ENCODE measurements at places on chromosomes 2 and 18.

DNA sequence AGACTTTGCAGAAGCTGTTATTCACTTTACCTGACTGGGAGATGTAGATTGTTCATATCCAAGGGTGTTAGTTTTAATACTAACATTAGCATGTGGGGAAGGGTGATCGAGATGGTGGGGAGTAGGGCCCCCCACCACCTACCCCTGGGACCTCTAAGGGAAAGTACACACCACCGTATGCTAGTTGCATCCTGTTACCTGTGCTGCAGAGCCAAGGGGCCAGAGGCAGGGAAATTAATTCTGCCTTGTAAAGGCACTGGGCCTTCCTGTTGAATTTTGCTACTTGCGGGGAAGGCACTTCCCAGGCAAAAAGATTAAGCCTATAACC, 9.0 kb downstream of the STEAP3 start:
- DNase-seq = no peak

GRCh38 chr2:12300019-12300602, 416.6 kb upstream of the TRIB2 start:
- DNase-seq = no peak

DNA sequence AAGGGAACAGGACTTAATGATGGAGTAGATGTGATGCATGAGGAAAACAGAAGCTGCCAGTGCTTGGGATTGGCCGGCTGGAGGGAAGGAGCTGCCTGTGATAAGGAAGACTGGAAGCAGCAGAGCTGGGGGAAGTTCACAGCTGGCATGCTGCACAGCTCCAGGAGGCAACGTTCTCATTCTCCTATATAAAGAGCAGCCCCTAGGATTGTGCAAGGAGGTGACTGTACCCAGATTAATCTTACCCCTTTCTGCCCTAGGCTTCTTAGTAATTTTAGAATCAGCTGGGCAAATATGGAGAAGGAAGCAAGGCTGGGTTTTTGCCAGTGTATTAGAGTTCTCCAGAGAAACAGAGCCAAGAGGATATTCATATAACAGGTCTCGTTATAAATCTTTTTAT, 155.8 kb downstream of the ALPK2 start:
- DNase-seq = no peak

DNA sequence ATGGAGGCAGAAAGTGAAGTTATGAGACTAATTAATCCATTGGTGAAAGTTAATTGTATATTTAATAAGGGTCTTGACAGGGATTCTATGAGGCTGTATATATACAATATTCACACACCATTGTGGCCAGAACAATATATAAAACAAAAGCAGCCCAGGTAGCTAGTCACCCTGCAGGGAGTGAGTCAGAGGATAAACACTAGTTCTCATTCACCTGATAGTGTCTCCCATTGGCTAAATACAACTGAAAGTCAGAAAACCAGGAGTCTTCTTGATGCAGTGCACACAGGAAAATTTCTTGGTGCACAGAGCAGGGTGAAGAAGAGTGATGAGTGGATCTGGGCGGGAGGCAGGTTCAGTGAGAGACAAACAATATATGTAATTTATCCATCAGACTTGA, 465.2 kb downstream of the ERBB4 start:
- DNase-seq = no peak

- no peak for DNase-seq
These were observed 228.7 kb downstream of the ARHGAP15 start for GRCh38 chr2:143357966-143358365.

- no peak for DNase-seq
These were observed 45.7 kb upstream of the ACAA2 start for GRCh38 chr18:49859021-49859359.

DNA sequence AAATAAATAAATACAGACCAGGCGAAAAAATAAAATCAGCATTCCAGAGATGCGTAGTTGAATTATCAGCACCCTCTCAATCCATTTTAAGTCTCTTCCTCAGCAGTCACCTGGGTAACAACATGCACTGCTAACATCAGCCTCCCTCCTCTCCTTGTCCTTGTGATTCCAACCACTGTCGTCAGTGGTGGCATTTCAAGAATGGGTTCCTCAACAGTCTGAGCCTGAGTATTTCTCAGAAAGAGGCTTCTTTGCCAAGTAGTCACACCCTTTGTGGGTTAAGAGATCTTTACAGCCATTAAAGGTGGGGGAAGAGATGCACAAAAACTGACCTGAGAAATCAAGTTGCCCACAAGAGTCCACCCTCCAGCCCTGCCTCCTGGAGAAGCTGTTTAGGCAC, 39.0 kb downstream of the NOL10 start:
- no peak for DNase-seq

DNA sequence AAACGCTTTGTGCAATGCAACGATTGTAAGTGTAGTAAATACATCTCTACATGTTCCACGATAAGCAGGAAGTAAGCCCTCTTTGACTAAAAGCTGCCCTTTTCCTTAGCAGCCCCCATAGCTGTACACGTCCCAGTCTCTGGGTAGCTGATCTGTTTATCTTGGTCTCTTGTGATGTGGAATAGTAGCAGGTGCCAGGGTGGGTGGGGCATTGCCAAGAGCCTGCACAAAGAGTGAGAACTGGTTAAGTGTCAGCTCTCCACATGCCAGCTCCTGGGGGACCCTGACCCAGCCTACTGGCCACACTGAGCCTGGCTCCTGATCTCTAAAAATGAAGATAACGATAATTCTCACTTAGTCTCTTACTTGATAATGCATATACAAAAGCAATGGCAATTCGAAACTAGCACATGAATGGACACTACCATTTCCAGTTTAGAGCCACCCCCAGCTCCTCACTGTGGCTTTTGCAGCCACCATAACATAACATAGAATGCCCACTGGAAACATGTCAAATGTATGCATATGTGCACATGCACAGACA, 92.3 kb downstream of the MYT1L start:
- DNase-seq = no peak

DNA sequence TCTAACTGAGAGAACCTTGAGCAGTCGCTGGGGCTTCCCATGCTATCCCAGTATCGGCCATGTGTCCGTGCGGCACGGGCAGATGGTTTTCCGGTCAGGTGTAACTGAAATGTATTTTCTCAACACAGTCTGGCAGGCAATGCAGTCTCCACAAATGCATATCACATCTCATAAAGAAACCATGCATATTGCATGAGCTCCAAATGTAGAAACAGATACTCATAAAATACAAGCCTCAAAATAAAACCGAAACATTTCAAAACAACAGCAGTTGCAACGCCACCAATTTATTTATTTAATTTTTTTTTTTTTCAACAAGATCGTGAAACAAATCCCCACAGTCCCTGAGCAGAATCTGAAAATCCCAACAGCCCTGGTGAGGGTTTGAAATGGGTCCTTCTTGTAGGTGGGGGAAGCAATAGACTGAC, 299.4 kb downstream of the LPIN1 start:
- no peak for DNase-seq

DNA sequence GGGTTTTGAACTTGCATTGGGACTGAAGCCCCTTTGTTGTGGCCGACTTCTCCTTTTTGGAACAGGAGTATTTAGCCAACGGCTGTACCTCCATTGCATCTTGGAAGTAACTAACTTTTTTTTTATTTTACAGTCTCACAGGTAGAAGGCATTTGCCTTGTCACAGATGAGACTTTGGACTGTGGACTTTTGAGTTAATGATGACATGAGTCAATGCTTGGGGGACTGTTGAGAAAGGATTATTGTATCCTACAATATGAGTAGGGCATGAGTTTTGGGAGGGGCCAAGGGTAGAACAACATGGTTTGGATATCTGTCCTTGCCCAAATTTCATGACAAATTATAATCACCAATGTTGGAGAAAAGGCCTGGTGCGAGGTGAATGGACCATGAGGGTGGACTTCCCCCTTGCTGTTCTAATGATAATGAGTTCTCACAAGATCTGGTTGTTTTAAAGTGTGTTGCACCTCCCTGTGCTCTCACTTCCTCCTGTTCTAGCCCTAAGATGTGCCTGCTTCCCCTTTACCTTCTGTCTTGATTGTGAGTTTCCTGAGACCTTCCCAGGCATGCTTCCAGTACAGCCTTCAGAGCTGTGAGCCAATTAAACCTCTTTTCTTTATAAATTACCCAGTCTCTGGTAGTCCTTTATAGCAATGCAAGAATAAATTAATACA, 1269.4 kb upstream of the CHAC2 start:
- no peak for DNase-seq

- DNase-seq = no peak
These were observed 18.1 kb downstream of the KLHL14 start for GRCh38 chr18:32754508-32755263.

DNA sequence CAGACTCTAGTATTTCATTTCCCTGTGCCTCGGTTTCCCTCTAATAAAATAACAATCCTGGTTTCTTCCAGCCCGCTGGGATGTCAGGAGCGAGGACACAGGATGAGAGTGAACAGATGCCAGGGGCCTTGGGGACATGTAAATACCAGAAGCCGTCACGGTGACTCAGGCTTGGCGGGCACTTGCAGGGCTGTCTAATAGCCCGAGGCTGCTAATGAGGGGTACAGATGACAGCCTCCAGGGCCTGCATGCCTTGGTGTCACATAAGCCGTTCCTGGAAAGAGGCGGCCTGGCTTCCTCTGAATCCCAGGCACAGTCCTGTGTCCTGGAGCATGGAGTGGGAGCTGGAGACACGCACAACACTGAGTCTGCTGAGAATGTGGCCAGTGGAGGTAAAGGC, 28.2 kb downstream of the HS1BP3 start:
- no peak for DNase-seq

GRCh38 chr18:22710673-22711191, 222.4 kb upstream of the RBBP8 start:
- no peak for DNase-seq

DNA sequence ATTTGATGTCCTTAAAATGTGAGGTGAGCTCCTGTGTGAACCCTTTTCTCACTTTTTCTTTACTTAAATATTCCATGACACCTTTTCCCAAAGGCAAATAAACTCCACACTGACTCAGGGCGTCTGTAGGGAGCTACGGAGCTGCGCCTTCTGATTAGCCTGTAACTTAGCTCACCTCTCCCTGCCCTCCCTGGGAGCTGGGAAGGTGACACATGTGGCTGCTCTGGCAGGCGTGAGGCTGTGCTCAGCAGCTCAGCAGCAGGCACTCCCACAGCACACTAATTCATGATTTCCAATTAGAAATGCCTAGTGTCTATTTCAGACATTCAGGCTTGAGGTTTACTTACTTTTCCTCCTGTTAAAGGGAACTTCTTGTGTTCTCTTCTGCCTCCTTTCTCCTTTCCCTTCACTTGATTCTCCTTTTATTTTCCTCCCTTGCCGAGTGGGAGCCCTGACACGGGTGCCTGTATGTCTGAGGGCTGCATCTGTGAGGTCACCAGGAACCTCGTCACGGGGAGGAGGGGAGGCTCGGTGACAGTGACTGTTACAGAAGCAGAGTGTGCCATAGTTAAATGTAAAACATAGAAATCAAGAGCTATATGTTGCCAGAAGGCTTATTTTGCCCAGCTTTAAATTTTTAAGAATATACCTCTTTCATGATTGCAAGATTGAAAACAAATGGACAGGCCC, 437.1 kb downstream of the DCDC2C start:
- no peak for DNase-seq

- no peak for DNase-seq
These were observed 86.2 kb downstream of the PAX3 start for GRCh38 chr2:222212571-222212970.

DNA sequence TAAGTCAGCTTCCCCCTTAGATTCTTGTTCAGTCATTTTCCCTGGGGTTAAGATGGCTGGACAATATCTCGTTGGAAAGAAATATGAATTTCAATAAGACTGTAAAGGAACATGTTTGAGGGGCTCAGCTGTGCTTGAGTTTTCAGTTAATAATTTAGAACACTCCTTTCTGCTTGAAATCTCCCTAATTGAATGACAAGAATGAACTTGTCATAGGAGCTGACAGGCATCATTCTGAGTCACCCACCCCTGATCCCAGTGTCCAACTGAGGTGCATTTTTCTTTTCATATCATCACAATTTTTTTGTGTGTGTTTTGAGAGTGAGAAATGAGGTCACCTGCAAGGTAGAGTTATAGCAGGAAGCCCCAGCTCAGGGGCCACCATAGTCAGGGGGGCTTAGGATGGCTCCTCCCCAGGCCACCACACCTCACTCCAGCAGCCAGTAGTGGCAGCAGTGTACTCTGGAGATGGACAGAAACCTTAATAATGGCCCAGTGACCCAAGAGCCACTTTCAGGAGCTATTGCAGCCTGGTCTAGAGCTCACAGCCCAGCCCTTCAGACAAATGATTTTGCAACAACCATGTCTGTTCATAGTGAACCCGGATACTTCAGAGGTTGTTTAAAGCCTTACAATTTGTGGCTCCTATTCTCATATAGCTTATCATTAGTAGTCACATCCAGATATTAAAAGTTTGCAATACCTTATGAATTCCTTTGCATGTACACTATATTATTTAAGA, 174.5 kb downstream of the MAIP1 start:
- no peak for DNase-seq

DNA sequence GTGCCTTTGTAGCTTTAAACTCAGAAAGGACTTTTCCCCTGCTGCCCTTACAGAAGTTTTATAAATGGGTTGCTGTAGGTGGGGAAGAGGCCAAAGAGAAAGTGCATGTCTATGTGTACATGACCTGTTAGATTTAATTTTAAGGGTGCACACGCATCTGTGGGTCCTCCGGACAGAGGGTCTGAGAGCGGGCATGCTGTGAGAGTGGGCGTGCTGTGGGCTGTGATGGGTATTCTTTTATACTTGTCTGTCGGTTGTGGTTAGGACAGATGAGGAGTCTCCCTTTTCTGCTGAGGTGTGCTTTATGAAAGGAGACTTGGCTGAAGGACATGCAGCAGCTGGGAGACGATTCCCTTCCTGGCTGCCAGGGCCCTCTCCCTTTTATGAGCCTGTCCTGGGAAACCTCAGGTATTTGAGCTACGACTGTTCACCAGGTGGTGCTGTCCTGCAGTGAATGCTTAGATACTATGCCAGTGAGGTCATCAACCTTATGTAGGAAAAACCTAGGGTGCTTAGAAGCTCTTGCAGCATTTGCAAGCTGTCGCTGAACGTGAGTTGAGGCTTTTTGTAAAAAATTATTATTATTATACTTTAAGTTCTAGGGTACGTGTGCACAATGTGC, 67.5 kb downstream of the TANC1 start:
- peak; percentile 5 for DNase-seq

- DNase-seq = no peak
These were observed 61.2 kb upstream of the RBBP8 start for GRCh38 chr18:22871809-22872525.

DNA sequence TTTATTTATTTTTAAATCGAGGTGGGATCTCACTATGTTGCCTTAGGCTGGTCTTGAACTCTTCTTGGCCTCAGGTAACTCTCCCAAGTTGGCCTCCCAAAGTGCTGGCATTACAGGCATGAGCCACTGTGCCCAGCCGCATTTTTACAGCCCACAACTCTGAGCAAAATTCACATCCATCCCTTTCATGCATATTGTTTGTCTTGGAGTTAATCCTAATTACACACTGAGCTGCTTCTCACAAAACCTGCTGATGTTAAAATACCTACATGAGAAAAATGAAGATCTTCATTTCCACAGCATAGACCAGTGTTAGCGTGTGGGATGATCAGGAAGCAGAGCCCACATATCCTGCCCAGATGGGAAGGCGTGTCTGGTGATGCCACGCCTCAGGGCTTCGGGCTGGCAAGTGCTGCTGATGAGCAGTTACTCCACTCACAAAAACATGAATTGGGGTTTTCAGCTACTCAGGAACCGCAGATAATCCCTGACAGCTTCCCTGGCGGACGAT, 14.6 kb downstream of the ITGB1BP1 start:
- DNase-seq = no peak

- DNase-seq = no peak
These were observed 49.3 kb upstream of the CSRNP3 start for GRCh38 chr2:165420231-165420630.

GRCh38 chr2:197498235-197498936, 1.3 kb downstream of the HSPD1 start:
- no peak for DNase-seq

- no peak for DNase-seq
These were observed 760.3 kb upstream of the SOX11 start for GRCh38 chr2:4931721-4932365.
